Vagina (tissue), 2 donors: ENCODE measurements at places on chromosomes 2 and 18. TPM values are rescaled to one million over a fixed set of nuclear protein-coding genes. Genes with fewer than 3 reads are reported as not detected.

DNA sequence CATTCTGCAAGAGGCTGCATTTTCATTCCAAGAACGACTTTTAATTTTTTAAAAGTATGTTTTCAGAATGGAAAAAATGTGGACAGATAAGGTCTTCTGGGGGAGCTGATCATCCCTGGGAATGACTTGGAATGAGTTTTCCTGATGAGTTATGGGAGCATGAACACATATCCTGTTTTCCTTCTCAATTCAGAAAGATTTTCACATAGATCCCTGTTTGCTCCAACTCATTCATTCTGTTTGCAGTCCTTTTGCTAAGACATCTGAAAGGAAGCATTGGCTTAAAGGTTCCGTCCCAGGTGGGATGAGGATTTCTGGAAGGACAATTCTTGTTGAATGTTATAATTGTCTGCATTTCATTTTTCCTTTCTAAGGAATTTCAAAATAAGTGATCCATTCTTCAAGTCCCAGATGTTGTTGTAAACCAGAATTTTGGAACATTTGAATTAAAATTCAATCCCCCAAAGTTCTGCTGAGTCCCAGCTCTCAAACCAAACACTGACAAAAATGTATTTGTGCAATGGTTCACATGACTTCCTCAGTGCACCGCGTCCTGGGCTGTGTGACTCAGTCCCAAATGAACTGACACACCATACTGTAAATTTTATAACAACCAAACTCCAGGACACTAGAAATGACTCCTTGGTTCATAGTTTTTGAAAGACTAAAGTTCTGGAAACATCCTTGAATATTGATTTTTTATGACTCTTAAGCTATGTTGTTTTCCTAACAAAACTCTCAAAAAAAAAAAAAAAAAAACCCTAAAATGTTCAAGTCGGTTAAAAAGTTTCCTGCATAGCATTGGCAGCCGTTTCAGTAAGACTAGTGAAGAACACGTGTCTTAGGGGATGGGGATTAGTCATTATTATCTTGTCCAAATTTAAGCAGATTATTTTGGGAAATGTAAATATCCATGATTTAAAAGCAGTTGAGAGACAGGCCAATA is 281.8 kb upstream of the TCF4 start:
- H3K36me3 ChIP-seq, result no peaks in the 10 kb centered on the region
- H3K4me3 ChIP-seq, result no peak overlapping the region
- no peaks in the 10 kb centered on the region for H3K27me3 ChIP-seq
- no peak for DNase-seq
- peak overlapping the region; percentile 53 for H3K27ac ChIP-seq
- no peaks in the 10 kb centered on the region for H3K4me1 ChIP-seq

DNA sequence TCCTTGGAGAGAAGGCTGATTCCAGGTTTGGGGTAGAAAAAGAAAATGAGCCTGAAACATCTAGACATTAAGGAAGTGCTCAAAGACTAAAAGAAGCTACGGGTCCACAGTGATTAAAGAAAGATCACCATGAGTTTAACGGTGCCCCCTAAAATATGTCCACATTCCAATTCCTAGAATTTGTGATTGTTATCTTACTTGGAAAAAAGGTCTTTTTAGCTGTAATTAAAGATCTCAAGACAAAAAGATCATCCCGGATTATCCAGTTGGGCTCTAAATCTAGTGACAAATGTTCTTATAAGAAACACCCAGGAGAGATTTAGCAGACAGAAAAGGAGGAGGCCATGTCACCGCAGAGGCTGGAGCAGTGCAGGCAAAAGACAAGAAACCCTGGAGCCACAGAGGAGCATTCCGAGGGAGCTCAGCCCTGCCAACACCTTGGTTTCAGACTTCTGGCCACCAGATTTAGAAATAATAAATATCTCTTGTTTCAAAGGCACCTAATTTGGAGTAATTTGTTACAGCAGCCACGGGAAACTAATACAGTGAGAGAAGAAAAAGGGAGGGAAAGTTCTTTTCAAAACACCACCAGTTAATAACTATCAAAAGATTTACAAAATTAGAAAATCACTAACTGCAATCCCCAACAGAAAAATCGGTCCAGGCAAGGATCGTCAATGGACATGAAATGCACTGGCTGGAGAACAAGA is 8.5 kb downstream of the UXS1 start:
- no peaks in the 10 kb centered on the region for H3K27me3 ChIP-seq
- no peak overlapping the region for H3K27ac ChIP-seq
- peaks cover 26% of the 10 kb centered on the region for H3K4me1 ChIP-seq
- DNase-seq, result no peak
- no peak overlapping the region for H3K4me3 ChIP-seq

DNA sequence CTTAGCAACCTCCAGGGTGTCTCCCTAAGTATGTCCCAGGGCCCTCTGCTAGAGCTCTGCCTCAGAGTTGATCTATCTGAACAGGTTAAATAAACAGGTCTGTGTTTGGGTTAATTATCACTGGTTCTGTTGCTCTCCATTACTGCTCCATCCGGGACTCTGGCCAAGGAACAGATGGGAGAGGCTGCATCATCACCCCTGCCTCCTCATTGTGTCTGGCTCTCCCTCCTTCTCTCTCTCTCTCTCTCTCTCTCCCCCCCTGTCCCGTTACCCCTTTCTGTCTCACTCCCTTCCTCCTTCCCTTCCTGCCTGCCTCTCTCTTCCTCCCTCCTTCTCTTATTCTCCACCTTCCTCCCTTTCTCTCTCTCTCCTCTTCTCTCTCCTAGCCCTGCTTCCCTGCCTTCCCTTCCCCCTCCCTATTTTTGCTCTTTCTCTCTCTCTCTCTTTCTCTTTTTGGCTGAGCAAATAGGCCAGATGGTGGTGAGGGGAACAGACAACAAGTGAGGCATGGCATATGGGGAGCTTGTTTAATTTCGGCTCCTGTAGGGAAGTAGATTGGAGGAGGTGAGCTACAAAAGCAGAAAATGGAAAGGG is 62.1 kb downstream of the SETBP1 start:
- H3K27ac ChIP-seq, result peak overlapping the region; percentile 71
- H3K4me1 ChIP-seq, result peaks cover 40% of the 10 kb centered on the region
- peak overlapping the region; percentile 9 for H3K4me3 ChIP-seq
- no peaks in the 10 kb centered on the region for H3K27me3 ChIP-seq
- H3K36me3 ChIP-seq, result no peaks in the 10 kb centered on the region
- DNase-seq, result no peak

DNA sequence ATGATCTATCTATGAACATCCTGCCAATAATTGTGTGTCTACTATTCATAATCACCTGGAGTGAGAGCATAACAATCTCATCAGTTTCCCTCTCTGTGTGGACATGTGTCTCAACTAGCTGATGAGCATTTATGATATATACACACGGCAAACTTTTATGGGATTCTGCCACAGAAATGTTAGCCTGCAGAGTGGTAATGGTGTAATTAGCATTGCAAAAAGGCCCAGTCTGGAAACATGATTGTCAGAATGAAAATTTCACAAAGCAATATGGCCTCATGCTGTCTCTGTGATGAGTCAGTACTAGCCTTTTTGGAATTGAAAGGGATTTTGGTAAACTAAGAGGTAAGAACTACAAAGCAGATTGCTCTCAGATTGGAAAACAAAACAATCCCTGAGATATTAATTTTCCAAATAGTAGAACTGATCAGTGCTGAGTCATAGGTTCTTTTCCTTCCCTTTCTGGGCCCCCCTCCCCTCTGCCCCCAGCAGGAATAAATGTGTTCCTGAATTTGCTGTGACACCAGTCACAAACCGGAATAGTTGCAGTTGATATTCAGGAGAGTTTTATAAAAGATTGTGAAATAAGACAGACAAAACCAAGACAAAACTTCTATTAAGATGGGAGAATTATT is 189.2 kb downstream of the OSR1 start:
- no peaks in the 10 kb centered on the region for H3K27me3 ChIP-seq
- no peak overlapping the region for H3K4me3 ChIP-seq
- H3K36me3 ChIP-seq, result no peaks in the 10 kb centered on the region
- no peak for DNase-seq

- H3K4me3 ChIP-seq, result no peak overlapping the region
- H3K4me1 ChIP-seq, result no peaks in the 10 kb centered on the region
- no peaks in the 10 kb centered on the region for H3K36me3 ChIP-seq
- H3K27me3 ChIP-seq, result no peaks in the 10 kb centered on the region
Measured at GRCh38 chr2:149399934-149400615, 69.7 kb downstream of the LYPD6 start.

DNA sequence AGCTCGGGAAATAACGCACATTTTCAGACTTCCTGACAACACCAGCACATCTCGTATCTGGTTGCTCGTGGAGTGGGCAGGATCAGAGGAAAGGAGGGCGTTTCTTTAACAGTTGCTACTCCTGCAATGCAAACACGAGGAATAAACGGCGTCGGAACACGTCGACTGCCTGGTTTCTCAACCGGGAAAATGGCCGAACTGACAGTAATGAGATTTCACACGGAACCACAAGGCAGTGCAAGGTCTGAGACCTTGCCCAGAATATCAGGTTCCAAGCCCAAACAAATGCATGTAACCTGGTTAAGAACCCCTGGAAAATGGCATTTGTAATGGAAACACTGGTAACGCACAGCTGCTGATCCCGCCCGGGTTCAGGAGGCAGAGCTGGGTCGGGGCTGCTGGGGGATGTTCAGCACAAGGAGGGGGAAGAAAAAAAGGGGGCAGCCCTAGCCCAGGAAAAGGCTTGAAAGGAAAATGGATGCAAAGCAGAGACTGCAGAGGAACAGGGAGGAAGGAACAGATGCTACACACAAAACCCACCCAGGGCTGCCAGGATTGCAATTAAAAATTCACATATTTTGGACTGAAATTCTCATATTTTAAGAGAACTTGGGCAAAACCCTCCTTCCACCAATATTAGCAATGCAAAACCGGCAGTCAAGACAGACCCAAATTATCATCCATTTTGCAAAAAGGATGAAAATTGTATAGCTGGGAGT is 61.6 kb upstream of the KLHL29 start:
- no peak overlapping the region for H3K4me3 ChIP-seq
- no peaks in the 10 kb centered on the region for H3K4me1 ChIP-seq
- no peak overlapping the region for H3K27ac ChIP-seq
- no peaks in the 10 kb centered on the region for H3K36me3 ChIP-seq

DNA sequence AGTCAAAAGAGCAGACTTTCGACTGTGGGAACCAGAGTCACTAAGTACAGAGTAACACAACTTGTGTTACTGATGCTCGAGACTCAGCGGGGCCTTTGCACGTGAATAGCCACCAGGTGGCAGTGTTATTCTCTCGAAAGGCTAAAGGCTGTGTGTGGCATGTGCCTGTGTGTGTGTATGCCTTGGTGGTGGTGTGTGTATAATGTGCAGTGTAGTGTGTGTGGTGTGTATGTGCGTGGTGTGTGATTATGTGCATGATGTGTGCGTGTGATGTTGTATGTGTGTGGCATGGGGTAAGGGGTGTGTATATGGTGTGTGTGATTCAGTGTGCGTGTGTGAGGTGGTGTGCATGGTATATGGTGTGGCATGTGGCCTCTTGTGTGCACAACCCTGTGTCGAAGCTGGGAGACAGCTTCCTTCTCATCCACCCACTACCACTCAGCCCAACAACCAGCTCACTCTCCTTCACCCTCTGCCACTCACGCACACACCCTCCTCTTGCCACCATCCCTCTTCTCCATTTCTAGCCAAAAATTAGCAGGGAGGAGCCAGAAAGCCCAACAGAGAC is 83.0 kb upstream of the ZNF532 start:
- H3K27ac ChIP-seq, result peak overlapping the region; percentile 17
- DNase-seq, result no peak
- no peaks in the 10 kb centered on the region for H3K27me3 ChIP-seq

Gene SCN3A
- total RNA-seq, result 2.0 TPM

DNA sequence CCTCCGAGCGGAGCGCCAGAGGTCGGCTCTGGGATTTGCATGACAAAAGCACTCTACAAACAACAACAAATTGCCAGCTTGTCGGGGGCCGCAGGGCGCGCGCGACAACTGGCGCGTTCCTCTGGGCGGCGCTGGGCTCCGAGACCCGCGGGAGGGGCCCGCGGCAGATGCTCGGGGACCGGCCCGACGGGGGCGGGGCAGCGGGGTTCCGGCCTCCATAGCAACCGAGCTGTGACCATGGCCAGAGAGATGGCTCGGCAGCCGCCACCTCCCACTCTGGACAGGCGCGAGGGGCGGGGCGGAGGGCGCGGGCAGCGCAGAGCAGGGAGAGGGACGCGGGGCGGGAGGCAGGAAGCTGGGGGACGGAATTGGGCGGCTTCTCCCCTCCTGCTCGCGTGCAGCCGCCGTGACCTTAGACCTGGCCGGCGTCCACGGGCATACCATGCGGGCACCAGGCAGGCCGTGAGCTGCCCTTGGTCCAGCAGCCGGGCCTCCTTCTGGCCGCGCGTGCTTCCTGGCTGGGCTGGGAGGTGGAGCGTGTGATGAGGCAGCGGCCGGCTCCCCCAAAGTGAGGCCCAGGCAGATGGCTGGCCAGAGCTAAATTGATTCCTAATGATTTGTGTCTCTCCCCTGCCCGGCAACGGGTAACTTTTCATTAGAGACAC is 171.5 kb downstream of the CELF4 start:
- peak overlapping the region; percentile 37 for H3K4me3 ChIP-seq
- peaks cover 13% of the 10 kb centered on the region for H3K4me1 ChIP-seq
- no peak for DNase-seq
- H3K36me3 ChIP-seq, result no peaks in the 10 kb centered on the region
- peak overlapping the region; percentile 66 for H3K27ac ChIP-seq

- no peak overlapping the region for H3K4me3 ChIP-seq
- no peaks in the 10 kb centered on the region for H3K27me3 ChIP-seq
- DNase-seq, result no peak
- no peaks in the 10 kb centered on the region for H3K4me1 ChIP-seq
- H3K36me3 ChIP-seq, result no peaks in the 10 kb centered on the region
Measured at GRCh38 chr2:57567245-57567644, 479.4 kb upstream of the VRK2 start.
